A549 treated with Hydrocortisone at 1 μM for 4 hours (cell line): ENCODE measurements at places on chromosomes 11 and 22. TPM values are rescaled to one million over a fixed set of nuclear protein-coding genes. Genes with fewer than 3 reads are reported as not detected.

The TMPRSS5 gene
- total RNA-seq, result 0.07 to 0.15 TPM (median 0.08 TPM) in 5 replicates

The HTR3A gene
- total RNA-seq, result not detected in 5 replicates

The ROM1 gene
- 3.5 to 4.7 TPM (median 4.4 TPM) in 5 replicates for total RNA-seq

The ADAMTS8 gene
- 1.2 to 1.7 TPM (median 1.4 TPM) in 5 replicates for total RNA-seq
